SK-N-SH (cell line): ENCODE measurements at places on chromosomes 12 and 14. TPM values are rescaled to one million over a fixed set of nuclear protein-coding genes. Genes with fewer than 3 reads are reported as not detected.

The KLRC2 gene
- polyA plus RNA-seq: not detected in 2 replicates

The CAPZA3 gene
- polyA plus RNA-seq: not detected in 2 replicates

The GPR162 gene
- 16.4 and 18.6 TPM in 2 replicates for polyA plus RNA-seq

The CDKN3 gene
- polyA plus RNA-seq: 25.5 and 26.7 TPM in 2 replicates

The C12orf54 gene
- polyA plus RNA-seq: not detected in 2 replicates

The TCL1A gene
- polyA plus RNA-seq: not detected in 2 replicates

The MGST1 gene
- polyA plus RNA-seq: 4.8 and 7.1 TPM in 2 replicates

The RNU4-1 gene
- not detected in 2 replicates for polyA plus RNA-seq

DNA sequence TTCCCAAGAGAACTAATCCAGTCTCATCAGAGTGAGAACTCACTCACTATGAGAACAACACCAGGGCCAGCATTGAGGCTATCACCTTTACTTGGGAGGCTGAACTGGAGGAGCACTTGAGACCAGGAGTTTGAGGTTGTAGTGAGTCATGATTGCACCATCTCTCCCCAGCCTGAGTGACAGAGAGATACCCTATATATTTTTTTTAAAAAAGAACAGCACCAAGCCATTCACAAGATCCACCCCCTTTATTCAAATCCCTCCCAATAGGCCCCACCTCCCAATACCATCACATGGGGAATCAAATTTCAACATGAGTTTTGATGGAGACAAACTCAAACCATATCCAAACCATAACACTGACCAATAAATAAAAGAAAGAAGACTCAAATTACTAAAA is 3.7 kb upstream of the TMX1 start:
- H3K27ac ChIP-seq: no peak overlapping the region
- H3K4me3 ChIP-seq: no peak overlapping the region
- no peaks in the 10 kb centered on the region for H3K36me3 ChIP-seq
- H3K27me3 ChIP-seq: no peaks in the 10 kb centered on the region
- DNase-seq: no peak

- H3K27me3 ChIP-seq: no peaks in the 10 kb centered on the region
- H3K4me3 ChIP-seq: peak overlapping the region; percentile 82
- DNase-seq: peak; percentile 58
- peak overlapping the region; percentile 71 for H3K27ac ChIP-seq
- 0 out of 2 replicates have a peak, but pooled peaks cover 10% of the 10 kb centered on the region for H3K4me1 ChIP-seq
These were observed 629 bp downstream of the PRDM4 start for GRCh38 chr12:107760207-107760808.

DNA sequence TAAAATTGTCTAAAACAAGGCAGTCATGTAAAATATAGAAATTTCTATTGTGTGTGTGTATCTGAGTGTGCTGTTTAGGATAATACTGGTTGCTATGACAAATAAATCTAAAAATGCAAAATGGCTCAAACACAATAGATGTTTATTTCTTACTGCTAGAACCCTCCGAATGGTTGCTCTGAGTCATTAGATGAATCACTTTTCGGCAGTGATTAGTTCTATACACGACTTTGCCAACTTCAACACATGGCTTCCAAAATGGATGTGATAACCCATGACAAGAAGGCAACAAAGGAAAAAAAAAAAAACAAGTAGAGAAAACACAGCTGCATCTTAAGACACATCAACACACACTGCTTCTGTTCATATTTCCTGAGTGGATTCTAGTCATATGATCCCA is 729.2 kb downstream of the AACS start:
- no peak for DNase-seq
- no peaks in the 10 kb centered on the region for H3K27me3 ChIP-seq
- H3K27ac ChIP-seq: no peak overlapping the region
- no peaks in the 10 kb centered on the region for H3K36me3 ChIP-seq
- no peaks in the 10 kb centered on the region for H3K4me1 ChIP-seq

- no peaks in the 10 kb centered on the region for H3K27me3 ChIP-seq
- no peak for DNase-seq
- no peak overlapping the region for H3K4me3 ChIP-seq
These were observed 157.5 kb upstream of the HIF1A start for GRCh38 chr14:61537563-61538463.

DNA sequence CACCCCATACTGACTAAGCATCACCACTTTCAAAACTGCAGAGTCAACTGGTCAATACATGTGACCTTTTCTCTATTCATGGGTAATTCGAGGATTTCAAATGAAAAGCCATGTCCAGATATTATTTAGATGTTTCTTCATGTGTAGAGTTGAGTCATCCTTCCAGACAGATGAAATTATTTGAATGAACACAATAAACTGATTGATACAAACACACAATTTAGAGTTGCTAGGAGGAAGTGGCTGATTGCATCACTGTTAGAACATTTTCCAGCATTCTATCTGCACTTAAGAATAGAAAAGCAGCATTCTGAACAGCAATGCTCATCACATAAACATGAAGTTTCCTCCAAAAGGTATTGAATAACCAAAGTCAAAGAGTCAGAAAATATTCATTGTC is 273.5 kb upstream of the SOX5 start:
- DNase-seq: no peak
- peaks cover 4% of the 10 kb centered on the region for H3K4me1 ChIP-seq
- no peak overlapping the region for H3K4me3 ChIP-seq
- no peaks in the 10 kb centered on the region for H3K27me3 ChIP-seq

DNA sequence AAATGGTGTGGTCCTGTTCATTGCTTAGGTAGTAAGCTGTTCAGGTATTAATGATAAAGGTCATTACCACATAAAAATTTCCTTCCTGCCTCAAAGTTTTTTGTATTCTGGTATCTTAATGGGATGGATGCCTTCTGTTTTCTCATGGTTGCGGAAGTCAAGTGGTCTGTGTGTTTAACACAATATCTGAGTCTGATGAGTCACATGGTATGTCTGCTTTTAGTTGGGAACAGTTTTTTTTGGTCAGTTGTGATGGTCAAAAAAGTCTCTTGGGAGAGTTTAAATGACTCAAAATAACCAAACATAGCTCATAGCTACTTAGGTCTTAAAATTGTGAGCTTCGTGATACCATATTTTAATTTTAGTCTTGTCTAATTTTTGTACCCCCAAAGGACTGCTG is 40.7 kb downstream of the STK38L start:
- no peak for DNase-seq
- no peak overlapping the region for H3K4me3 ChIP-seq
- H3K36me3 ChIP-seq: no peaks in the 10 kb centered on the region
- no peaks in the 10 kb centered on the region for H3K27me3 ChIP-seq
- peak overlapping the region; percentile 91 for H3K27ac ChIP-seq

DNA sequence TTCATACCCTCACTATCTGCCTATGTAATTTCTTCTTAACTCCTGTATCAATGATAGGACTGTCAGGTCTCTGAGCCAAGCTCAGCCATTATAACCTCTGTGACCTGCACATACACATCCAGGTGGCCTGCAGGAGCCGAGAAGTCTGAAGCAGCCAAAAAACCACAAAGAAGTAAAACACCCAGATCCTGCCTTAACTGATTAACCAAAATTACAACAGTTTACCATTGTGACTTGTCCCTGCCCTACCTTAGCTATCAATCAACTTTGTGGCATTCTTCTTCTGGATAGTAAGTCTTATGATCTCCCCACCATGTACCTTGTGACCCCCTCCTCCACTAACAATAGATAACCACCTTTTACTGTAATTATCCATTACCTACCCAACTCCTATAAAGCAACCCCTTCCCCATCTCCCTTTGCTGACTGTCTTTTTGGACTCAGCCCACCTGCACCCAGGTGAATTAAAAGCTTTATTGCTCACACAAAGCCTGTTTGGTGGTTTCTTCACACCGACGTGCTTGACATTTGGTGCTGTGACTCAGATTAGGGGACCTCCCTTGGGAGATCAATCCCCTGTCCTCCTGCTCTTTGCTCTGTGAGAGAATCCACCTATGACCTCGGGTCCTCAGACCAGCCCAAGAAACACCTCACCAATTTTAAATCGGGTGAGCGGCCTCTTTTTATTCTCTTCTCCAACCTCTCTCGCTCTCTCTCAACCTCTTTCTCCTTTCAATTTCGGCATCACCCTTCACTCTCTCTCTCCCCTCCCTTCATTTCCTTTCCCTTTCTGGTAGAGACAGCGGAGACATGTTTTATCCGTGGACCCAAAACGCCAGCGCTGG is 11.5 kb upstream of the LGMN start:
- H3K27me3 ChIP-seq: no peaks in the 10 kb centered on the region
- H3K4me1 ChIP-seq: no peaks in the 10 kb centered on the region
- no peaks in the 10 kb centered on the region for H3K36me3 ChIP-seq
- DNase-seq: no peak

- peak; percentile 46 for DNase-seq
- no peak within 1 kb of the TSS for H3K4me3 ChIP-seq
- no peaks in the 10 kb centered on the region for H3K4me1 ChIP-seq
- H3K27ac ChIP-seq: no peak within 1 kb of the TSS
- H3K36me3 ChIP-seq: no peaks in the 10 kb centered on the region
These were observed at the start of gene FOXG1 for GRCh38 chr14:28766469-28766955. FOXG1 (plus strand) TSS chr14:28766787; CDS start chr14:28767280, 493 bp downstream.

GRCh38 chr14:100588671-100589070 is 1.5 kb upstream of the BEGAIN start:
- peaks cover 4% of the 10 kb centered on the region; the same call in 1 of the 2 replicates for H3K27me3 ChIP-seq
- H3K36me3 ChIP-seq: no peaks in the 10 kb centered on the region
- H3K4me1 ChIP-seq: peaks cover 46% of the 10 kb centered on the region
- H3K27ac ChIP-seq: peak overlapping the region; percentile 91

GRCh38 chr14:80615831-80616230 is 325.7 kb downstream of the CEP128 start:
- H3K27me3 ChIP-seq: no peaks in the 10 kb centered on the region
- no peaks in the 10 kb centered on the region for H3K36me3 ChIP-seq
- no peak overlapping the region for H3K27ac ChIP-seq
- H3K4me3 ChIP-seq: no peak overlapping the region
- DNase-seq: no peak
- no peaks in the 10 kb centered on the region for H3K4me1 ChIP-seq

DNA sequence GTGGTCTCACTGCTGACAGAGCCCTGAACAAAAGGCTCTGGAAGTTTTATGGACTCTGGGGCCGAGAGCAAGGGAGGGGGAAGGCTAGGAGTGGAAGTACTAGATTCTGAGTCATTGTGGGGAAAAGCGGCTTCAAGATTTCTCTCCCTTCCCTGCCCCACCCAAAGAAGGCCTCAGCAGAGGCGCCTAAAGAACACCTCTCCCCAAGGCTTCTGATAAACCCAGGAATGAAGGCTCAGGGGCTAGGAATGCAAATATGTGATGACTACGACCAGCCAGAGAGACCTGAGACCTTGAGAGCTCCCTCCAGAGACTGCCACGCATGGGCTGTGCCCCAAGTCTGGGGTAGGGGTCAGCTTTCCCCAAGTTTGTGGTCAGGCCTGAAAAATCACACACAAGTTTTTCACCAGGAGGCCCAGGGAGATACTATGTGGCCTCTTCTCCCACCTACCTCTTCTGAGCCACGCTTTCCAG is 130.7 kb upstream of the HIF1A start:
- H3K36me3 ChIP-seq: no peaks in the 10 kb centered on the region
- peak overlapping the region; percentile 56 for H3K27ac ChIP-seq
- H3K4me1 ChIP-seq: peaks cover 59% of the 10 kb centered on the region
- no peaks in the 10 kb centered on the region for H3K27me3 ChIP-seq
- H3K4me3 ChIP-seq: no peak overlapping the region
- DNase-seq: no peak

- H3K27ac ChIP-seq: no peak overlapping the region
- H3K36me3 ChIP-seq: no peaks in the 10 kb centered on the region
- H3K4me1 ChIP-seq: peaks cover 2% of the 10 kb centered on the region; the same call in 1 of the 2 replicates
- H3K4me3 ChIP-seq: no peak overlapping the region
- no peaks in the 10 kb centered on the region for H3K27me3 ChIP-seq
These were observed 44.4 kb downstream of the ARL6IP4 start for GRCh38 chr12:123024819-123025391.

DNA sequence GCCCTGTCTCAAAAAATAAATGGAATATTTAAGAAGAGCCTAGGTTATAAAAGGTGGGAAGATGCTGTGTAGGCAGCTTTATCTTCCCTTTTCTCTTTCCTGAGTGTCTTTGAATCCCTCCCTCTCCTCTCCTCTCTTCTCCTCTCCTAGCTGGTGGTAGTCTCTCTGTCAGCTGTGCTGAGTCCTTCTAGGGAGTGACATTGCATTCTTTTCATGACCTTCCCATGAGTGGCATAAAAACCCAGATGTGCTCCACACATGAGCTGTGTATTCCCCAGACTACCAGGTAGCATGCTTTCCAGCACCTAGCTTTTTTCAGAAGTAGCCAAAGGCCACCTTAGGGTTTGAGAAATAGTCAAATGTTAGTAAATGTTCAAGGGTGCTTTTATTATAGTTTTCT is 23.6 kb downstream of the SAMD4A start:
- H3K4me3 ChIP-seq: no peak overlapping the region
- DNase-seq: no peak
- peaks cover 50% of the 10 kb centered on the region; the same call in 1 of the 2 replicates for H3K4me1 ChIP-seq
- H3K27ac ChIP-seq: no peak overlapping the region

DNA sequence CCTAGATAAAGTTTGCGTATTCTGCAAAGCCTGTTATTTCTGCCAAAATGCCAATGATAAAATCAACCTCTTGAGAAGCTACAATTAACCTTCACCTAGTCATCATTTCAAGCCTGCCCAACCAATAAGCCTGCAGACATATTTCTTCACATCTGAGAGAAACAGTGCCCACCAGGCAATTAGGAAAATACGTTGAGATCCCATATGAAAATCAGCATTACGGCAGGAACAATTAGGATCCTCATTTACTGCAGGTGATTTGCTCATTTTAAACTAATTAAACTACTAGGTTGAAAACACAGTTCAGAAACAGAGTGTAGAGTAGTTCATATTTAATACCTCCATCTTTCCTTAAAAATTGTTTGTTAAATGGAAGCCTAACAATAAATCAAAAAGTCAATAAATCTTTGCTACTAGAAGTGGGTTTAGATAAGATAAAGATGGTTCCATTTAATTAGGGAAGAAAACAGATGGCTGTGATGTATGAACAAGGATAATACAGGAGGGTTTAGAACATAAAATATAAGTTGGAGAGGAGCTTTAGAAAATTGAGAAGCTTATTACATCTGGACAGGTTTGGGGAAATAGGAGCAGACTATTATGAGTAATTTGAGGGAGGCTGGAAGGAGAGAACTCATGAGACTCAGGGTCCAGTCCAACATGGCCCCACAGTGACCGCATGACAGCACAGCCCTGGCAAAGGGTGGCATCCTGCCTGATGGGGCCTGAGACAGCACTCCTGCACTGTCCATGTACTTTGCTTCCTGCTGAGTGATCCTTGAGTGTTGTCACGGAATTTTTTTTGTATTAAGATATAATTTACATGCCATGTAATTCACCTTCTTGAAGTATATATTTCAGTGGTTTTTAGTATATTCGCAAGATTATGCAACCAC is 26.9 kb upstream of the PYGL start:
- H3K4me3 ChIP-seq: no peak overlapping the region
- H3K36me3 ChIP-seq: no peaks in the 10 kb centered on the region
- no peak overlapping the region for H3K27ac ChIP-seq
- peak; percentile 47 for DNase-seq
